Stomach (tissue), 19 donors: ENCODE measurements at places on chromosomes 7 and 10.

DNA sequence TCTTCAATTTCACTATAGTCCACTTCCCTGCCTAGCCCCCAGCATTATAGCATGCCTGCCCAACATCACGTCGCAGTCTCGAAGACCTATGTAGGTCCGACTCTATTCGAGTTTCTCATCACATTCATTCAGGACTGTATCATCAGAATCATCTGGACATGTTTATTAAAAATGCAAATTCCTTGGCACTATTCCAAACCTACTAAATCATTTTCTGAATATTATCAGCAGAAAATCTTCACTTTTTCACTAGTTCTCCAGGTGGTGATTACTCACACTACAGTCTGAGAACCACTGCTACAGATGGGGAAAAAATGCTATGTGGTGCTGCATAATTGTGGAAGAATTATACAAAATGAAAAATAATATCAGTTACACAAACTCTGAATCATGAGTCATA lies 29.3 kb upstream of the ETV1 start:
- no peak overlapping the region for H3K4me3 ChIP-seq
- H3K27ac ChIP-seq: no peak overlapping the region
- H3K27me3 ChIP-seq: no peaks in the 10 kb centered on the region
- no peak for DNase-seq
- H3K36me3 ChIP-seq: no peaks in the 10 kb centered on the region

DNA sequence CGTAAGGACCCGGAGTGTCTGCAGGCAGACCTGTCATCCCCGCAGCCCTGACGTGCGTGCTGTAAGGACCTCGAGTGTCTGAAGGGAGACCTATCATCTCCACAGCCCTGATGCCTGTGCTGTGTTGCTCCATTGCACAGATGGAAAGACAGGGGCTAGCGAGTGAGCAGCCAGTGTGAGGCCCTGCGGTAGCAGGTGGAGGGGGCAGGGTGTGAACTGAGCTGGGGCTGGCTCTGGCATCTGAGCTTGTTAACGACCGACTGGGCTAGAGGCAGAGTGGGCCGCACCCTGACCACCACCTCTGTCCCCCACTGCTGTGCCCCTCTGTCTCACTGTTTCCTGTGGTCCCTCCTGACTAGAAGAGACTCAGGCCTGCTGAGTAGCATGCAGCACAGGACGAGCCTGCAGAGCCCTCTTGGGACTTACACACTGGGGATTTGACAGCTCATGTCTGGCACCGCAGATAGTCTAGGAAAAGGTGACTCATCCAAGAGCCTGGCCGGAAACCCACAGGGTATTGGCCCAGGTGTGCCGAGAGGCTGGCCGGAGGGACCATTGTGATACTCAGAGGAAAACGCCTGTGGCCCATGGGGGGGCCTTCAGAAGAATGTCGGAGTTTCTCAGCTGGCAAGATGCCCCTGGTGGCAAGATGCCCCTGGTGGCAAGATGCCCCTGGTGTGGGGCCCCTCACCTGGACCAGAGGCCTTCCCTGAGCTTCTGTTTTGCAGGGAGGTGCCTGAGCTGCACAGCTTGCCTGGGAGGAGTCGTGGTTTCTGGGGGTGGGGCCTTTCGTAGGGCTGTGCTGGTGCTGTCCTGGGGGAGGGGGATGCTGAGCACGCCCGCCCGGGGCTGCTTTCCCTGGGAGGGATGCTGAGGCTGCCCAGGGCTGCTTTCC lies 34.3 kb downstream of the INPP5A start:
- H3K36me3 ChIP-seq: no peaks in the 10 kb centered on the region
- H3K27ac ChIP-seq: peak overlapping the region; percentile 11
- peaks cover 49% of the 10 kb centered on the region for H3K4me1 ChIP-seq

- no peak overlapping the region for H3K27ac ChIP-seq
- H3K27me3 ChIP-seq: no peaks in the 10 kb centered on the region
- DNase-seq: no peak
- H3K36me3 ChIP-seq: no peaks in the 10 kb centered on the region
- H3K4me3 ChIP-seq: no peak overlapping the region
These were observed 152.8 kb upstream of the TCF7L2 start for GRCh38 chr10:112797197-112797596.

DNA sequence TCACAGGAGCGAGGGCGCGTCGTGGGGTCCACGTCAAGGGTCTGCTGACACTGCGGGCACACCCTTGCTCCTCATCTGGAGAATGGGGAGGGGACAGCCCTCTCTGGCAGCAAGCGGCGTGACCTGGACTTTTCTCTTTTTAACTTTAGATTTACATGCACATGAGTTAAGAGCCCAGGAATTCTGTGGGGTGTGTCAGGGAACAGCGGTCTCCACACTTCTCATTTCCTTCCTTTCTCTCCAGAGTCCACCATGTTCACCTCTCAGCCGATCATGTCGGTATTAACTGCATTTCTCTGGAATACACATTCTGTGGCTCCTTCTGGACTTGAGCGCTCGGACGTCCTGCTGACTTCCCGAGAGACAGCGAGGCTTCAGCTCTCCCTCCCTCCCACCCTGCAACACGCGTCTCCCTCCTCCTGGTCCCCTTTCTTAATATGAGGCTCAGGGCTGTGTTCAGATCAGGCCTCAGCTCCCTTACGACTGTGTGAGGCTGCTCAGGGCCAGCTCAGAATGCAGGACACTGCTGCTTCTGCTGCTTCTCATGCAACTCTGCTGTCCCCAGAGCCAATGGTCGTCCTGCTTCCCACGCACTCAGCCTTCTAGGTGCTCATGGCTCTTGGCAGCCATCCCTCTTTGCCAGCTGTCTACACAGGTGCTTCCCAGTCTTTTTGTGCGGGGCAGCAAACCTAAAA lies 261.3 kb downstream of the ELFN1 start:
- H3K4me3 ChIP-seq: no peak overlapping the region
- H3K4me1 ChIP-seq: peaks cover 5% of the 10 kb centered on the region
- H3K27me3 ChIP-seq: no peaks in the 10 kb centered on the region
- no peak overlapping the region for H3K27ac ChIP-seq
- DNase-seq: no peak
- peaks cover 22% of the 10 kb centered on the region for H3K36me3 ChIP-seq
